ENCODE measurements at places on chromosomes 7 and 10.
A peak's percentile ranks its signal among the peaks of the same experiment; 100 is the strongest.

GRCh38 chr7:139192014-139192706 is 38.9 kb upstream of the UBN2 start:
- no peak for DNase-seq

DNA sequence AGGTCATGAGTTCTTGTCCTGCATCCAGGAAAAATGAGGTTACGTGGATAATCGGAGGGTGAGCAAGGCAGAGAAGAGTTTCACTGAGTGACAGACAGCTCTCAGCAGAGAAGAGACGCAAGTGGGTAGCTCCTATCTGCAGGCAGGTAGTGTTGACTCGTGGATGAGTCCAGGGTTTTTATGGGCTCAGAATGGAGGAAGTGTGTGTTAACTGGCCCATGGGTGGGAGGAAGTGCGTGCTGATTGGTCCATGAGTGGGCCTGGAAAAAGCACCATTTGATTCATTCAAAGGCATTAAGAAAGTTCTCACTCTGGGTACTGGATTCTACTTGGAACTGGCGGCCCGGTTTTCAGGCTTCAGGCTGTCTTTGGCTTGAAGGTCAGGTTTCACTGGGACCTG is 4.8 kb upstream of the DMTF1 start:
- peak; percentile 19 for DNase-seq

GRCh38 chr10:97063983-97064837 is 121.5 kb downstream of the SLIT1 start:
- DNase-seq = no peak

DNA sequence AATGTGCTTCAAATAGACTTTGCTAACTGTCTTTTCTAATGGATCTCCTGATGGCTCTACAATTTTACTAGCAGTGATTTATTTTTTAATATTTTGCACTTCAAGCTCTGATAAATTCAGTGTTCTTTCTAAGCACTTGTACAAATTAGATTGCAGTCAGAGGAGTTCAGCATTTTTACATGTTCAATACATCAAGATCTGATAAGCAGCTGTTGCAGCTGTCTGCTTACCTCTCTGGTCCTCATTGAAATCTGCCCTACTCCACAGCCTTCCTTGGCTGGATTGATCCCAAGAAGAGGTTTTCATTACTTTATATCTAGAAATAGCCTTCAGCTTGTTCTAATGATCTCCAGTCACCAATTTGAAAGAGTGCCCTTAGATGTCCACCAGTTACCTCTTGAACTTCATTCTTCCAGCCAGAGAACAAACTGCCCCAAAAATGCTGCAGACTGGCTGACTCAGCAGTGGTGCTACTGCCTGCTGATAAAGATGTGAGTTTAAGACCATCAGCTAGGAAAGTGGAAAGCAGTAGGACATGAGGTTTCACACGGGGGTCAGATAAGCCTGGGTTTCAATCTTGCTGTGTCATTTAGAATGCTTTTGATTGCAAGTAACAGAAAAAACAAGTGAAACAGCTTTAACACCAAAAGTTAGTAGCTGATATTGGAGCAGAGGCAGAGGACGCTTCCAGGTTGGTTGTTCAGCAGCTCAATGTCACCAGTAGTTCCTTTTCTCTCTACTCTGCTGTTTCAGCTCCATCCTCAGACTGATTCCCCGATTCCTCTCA is 350.9 kb upstream of the NPVF start:
- DNase-seq = peak; percentile 30

DNA sequence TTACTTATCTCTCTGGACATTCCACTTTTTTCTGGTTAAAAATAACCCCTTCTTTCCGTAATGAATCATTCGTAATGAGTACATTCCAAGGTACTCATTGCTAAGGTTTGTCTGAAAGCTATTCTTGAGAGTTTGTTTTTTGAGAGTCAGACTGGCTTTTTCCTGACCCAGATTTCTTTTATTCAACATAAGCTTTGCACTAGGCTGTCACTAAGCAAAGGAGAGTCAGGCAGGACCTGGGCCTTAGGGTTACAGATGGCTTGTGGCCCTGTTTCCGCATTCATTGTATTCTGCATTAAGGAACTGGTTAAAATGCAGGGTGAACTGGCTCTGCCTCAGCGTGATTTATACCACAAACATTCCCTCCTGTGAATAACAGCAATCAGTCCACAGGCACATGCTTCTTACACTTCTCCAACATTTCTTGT is 84.1 kb downstream of the POM121L12 start:
- DNase-seq = no peak

DNA sequence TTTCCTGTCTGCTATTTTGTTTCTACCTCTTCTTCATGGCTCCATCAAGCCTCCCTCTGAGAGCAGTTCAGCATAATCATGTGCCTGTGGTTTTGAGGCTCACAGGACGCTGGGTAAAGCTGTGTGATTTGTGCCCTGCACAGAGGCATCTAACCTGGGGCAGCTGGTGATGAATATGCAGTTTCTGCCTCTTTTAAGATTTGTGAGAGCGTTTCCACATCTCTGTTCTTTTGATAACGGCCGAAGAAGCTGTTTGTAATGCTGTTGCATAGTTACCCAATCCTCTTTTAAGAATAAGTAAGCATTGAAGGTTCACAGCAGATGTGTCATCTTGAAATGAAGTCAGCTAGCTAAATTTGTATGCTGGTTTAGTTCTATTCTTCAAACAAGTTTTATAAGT is 45.2 kb downstream of the PNLIPRP3 start:
- no peak for DNase-seq

DNA sequence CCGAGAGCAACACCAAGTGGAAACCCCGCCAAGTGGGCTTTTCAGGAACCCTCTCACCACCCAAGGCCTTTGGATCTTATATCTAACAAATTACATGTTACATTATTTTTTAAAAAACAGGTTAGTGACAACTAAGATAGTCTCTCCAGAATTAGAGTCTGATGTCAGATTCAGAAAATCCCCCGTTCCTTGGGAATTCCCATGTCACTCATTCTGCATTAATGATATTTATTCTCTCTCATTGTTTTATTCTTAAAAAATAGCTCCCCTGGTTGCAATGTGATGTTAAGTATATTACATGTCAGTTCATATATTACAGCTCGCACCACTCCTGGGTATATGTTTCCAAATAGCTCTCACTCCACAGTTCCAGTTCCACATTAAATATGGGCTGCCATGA is 81.8 kb downstream of the WNT2 start:
- DNase-seq = no peak

GRCh38 chr7:97732565-97733275 is 834 bp downstream of the TAC1 start:
- DNase-seq = no peak

DNA sequence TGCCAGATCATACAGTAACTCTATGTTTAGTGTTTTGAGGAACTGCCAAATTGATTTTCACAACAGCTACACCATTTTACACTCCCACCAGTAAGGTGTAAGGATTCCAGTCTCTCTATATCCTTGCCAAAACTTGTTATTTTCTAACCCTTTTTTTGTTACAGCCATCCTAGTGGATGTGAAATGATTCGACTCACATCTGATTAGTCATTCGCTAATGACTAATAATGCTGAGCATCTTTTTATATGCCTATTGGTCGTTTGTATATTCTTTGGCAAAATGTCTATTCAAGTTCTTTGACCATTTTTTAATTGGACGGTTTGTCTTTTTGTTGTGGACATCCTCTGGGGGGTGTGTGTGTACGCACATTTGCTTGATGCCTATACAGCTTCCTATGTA is 142.8 kb downstream of the DGKB start:
- DNase-seq = no peak

- DNase-seq = no peak
Observed at GRCh38 chr7:107446988-107447387, 22.9 kb upstream of the GPR22 start.

DNA sequence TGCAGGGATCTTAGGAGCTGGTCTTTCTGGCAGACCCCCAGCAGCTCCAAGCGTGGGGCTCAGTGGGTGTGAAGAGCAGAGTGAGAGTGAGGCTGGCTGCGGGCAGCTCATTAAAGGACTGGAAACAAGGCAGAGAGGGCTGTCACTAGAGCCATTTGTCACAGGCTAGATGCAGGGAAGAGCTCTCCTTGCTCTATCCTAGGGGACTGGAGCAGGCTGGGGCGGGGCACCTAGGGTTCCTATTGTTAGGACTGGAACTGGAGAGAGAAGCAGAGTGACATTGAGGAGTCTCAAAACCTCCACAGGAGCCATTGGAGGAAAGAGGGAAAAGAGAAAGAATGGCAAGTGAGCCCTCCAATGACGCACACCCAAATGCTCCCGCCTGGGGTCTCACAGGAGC is 772 bp upstream of the DDC start:
- DNase-seq = no peak

DNA sequence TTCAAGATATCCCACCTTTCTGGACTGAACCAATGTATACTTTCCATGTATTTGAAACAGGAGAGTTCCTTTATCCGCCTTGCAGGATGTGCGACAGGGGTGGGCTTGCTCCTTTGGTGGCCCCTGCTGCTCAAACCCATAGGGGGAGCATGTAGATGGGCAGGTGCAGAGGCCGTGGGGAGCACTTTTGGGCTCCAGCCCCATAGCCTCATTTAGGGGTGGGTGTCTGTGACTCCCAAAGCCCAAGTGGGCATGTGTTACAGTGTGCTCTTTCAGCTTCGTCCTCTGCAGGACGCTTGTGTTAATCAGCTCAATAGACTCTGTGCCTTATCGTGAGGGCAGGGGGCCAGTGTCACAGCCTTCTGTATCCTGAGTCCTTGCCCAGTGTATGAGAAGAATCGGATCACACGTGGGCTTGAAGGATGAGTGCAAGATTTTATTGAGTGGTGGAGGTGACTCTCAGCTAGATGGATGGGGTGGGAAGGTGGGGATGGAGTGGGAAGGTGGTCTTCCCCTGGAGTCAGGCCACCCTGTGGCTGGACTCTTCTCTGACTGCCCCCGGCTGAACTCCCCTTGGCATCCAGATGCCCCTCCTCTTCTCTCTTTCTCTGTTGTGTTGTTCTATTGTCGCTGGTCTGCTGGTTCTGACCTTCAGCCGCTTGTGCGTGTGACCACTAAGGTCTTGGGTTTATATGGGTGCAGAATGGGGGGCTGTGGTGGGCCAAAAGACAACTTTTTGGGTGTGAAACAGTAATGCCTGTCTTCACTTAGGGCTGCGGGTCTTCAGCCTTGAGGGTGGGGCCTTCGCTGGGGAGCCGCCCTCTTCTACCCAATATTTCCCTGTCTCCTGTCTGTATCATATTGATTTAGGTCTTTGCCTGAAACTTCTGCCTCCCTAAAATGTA is 262.2 kb downstream of the GLRX3 start:
- no peak for DNase-seq

DNA sequence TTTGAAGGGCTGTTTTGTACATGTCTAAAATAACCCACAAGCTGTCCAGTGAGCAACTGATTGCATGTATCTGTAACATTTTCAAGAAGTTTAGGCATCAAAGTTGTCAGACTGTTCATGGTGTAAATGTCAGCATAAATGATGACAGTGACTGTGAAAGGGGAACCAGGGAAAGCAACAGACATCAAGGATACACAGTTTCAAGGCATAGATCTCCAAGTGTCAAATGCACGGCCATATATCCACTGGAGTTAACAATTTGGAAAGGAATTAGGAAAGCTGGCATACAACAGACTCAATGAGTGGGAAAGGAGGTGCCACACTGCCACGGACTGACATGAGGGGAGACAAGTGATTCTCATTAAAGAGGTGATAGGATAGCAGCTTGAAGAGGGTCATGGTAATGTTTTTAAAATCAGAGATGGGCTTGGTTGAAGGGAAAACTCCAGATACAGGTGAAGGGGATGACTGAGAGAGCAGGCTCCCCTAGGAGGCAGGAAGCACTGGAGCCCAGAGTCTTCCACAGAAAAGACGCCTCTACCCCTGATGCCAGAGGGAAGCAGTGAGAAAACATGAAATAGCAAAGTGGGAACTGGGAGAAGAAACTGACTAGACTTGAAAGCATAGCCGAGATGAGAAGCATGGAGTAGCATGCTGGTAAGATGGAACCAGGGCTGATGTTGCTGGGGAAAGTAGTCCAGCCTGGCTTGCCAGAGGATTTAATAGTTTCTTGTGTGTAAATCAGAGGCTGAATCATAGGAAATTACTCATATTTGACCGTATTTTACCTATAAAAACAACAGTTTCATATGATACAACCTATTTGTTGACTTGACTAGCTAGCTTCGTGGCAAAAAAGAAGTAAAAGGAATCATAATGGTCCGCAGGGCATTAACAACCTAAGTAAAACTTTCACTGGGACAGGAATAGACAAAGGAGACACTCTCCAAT is 18.6 kb downstream of the NSMCE4A start:
- no peak for DNase-seq

DNA sequence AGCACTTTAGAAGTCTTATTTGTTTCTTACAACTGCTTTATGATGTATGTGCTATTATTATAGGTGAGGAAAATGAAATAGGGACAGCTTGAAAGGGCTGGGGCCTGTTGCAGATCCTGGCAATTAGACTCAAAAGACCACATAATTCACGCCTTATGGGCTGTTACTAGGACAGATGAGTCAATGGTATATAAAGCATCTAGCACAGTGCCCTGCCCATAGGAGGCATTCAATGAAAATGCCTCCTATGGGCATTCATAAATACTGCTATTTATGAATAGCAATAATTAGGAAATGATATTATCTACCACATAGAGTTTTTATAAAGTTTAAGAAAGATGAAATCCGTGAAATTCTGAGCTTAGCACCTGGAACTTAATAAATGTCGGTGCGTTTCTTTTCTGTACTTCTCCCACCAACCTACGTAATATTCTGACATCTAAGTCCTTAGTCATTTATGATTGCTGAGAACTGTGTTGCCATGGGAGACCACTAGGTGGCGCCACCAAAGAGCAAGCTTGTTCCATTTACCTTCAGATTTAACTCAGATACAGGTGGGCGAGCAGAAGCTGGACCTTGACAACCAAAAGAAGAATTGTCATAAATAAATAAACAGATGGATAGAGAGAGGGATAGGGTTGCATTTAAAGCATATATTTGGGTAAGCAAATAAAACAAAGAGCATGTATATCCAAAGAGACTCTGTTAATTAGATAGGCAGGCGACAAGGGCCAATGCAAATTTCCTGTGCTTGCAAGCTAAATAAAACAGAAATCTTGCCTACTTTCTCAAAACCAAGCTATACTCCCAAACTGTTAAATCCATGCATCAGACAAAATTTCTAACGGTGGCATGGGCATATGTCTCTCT is 699.9 kb downstream of the INHBA start:
- DNase-seq = peak; percentile 82

- DNase-seq = no peak
Observed at GRCh38 chr7:71835056-71835455, 577.1 kb downstream of the CALN1 start.
